ENCODE measurements at places on chromosomes 16 and 17.

GRCh38 chr17:44967026-44967906 is 837 bp downstream of the C1QL1 start:
- DNase-seq = no peak

GRCh38 chr17:35560703-35561102 is at the start of gene SLFN14:
SLFN14 (minus strand) TSS chr17:35560819; CDS start chr17:35558062, 2,757 bp downstream.
- DNase-seq = no peak

DNA sequence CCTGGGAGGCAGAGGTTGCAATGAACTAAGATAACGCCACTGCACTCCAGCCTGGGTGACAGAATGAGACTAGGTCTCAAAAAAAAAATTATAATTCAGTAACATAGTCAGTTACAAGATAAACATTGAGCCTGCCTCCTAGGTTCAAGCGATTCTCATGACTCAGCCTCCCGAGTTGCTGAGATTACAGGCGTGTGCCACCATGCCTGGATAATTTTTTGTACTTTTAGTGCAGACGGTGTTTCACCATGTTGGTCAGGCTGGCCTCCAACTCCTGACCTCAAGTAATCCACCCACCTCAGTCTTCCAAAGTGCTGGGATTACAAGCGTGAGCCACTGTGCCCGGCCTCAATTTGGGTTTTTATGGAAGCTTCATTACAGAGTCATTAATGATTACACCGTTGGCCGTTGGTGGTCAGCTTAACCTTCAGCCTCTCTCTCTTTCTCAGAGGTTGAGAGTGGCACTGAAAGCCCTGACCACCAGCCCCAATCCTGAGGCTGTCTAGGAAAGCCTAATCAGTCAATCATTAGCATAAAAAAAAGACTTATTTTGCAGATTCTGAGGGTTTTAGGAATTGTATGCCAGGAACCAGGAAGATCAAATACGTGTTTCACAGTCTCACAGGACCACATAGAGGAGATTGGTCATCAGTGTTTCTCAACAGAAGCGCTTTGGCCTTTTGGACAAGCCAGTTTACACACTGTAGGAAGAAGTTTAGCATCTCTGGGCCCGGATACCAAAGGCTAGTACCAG is 1.3 kb upstream of the LRRC37A3 start:
- DNase-seq = peak; percentile 99

- peak; percentile 10 for DNase-seq
Measured at GRCh38 chr16:73739049-73739769, 557.4 kb upstream of the PSMD7 start.

- no peak for DNase-seq
Measured at GRCh38 chr16:30896261-30896888, at the start of gene CTF1. CTF1 (plus strand) TSS chr16:30896614; CDS start chr16:30896644, 30 bp downstream.

DNA sequence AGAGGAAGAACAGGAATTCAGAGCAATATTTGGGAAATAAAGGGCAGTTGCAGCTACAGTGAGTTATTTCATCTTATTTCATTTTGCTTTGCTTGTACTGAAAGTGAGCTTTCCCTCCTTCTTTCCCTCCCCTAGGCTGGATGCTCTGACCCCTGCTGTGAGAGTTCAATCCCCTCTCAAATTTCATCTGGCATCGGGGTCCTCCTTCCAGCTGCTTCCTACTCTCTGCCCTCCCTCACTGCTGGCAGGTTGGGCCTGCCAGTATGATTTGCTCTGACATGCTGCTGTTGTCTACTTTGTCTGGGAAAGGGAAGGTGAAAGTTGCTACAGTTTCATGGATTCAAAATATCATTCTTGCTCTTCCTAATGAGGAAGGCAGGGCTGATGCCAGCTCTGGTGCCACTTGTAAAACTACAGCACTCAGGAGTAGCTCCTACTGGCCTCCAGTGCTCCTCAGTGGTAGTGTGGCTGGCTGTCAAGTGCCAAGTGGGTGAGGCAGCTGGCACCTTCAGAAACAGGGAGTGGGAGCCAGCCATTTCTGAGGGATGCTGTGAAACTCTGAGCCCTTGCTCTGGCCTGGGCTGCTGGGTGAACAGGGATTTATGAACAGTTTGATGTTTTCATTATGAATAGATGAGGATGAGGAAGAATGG is 408.6 kb downstream of the HAPSTR1 start:
- DNase-seq = no peak

GRCh38 chr17:28906276-28906675 is 3.4 kb upstream of the DHRS13 start:
- no peak for DNase-seq

DNA sequence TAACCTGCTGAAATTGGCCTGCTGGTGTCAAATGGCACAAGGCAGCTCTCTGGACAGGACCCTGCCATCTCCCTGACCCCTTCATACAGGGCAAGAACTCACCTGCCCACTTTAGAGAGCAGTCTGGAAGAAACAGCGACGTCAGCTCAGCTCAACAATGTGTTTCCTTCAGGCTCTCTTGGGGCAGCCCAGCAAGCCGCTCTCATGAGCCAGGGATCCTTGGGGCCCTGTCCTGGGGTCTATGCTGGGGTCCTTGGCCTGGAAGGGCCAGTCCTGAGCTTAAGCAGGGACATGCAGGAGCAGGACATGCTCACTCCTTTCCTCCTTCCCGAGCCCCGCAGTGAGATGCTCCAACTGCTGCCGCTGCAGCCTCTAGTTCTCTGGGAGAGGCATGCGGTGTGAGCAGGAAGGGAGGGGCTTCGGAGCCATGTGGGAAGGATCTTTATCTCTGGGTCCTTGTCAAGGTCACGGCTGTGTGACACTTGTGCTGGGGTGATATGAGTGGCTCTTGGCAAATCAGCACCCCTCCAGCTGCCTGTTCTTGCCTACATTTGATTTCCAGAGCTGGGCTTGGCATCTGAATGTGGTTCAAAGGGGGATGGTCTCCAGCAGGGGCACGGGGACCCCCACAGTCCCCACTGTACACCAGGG is 3.4 kb downstream of the C1QTNF1 start:
- DNase-seq = no peak

- DNase-seq = no peak
Measured at GRCh38 chr17:7315570-7316235, 543 bp upstream of the GPS2 start.

All from RCC 7860 (cell line).